Activated T-cell treated with anti-CD3 and anti-CD28 coated beads, Interleukin-2, amount 50 U/mL, for 24 hours (primary cell): ENCODE measurements at places on chromosomes 2 and 18.

DNA sequence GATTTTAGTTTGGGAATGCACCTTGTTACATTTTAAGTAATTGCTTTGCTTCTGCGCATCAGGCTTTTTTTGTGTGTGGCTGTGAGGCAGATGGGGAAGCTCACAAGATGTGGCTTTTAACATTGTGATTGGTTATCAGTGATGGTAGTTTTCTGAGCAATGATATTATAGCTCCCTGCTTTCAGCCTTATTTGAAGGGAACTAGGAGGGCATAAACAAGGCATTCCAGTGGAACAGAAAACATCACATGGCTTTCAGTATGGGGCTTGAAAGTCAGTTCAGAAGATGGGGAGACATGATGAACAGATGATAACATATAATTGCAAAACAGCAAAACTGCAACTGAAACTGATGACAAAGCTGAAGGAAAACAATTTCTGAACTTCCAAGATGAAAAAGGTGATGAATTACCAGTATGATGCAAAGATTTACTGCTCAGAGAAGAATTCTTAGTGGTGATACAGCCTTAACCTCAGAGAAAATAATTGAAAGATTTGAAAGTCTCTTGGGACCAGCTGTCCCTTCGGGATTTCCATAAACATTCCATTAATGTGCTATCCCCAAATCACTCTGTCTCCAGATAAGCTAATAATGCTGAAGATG, 439.7 kb downstream of the RND3 start:
- H3K4me3 ChIP-seq, result no peak overlapping the region
- no peak for DNase-seq
- H3K27ac ChIP-seq, result no peak overlapping the region
- H3K27me3 ChIP-seq, result no peaks in the 10 kb centered on the region
- no peaks in the 10 kb centered on the region for H3K36me3 ChIP-seq

DNA sequence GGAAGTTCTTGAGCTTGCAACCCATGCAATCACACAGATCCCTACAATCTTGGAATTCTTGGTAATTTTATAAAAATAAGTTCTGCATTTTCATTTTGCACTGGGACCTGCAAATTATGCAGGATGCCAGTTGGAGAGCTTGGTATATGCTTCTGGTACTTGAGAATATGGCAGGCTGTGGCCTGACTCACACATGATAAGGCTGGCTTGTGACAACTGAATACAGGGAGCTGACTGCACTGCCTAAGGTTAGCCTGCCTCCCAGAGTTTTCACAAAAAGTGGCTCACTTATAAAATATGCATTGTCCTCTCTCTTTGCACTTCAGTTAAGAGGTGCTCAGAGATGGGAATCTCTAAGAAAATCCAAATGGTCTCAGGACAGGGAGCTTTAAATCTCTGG, 265.5 kb upstream of the KCNJ3 start:
- peaks cover 4% of the 10 kb centered on the region for H3K4me1 ChIP-seq
- no peak overlapping the region for H3K27ac ChIP-seq
- no peak overlapping the region for H3K4me3 ChIP-seq
- no peaks in the 10 kb centered on the region for H3K27me3 ChIP-seq

- no peaks in the 10 kb centered on the region for H3K27me3 ChIP-seq
- H3K4me3 ChIP-seq, result no peak overlapping the region
- peak overlapping the region; percentile 19 for H3K27ac ChIP-seq
- DNase-seq, result peak; percentile 30
- peaks cover 13% of the 10 kb centered on the region for H3K4me1 ChIP-seq
Observed at GRCh38 chr18:57776354-57776753, 26.8 kb downstream of the ATP8B1 start.

DNA sequence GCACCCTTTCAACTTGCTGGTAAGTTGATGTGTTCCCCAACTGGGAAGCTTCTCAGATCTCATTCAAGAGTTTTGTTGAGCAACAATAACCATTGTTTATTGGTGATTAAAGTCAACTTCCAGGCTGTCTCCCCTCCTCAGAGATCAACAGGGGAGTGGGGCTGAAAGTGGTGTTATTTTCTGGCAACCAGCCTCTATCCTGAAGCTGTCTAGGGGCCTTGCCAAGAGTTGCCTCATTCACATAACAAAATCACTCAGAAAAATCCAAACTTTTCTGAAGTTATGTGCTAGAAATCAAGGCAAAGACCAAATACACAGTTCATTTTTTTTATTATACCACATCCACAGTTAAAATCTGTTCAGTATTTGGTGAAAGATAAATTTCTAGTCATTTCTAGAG, 788.4 kb downstream of the LRRTM4 start:
- H3K36me3 ChIP-seq, result no peaks in the 10 kb centered on the region
- no peaks in the 10 kb centered on the region for H3K27me3 ChIP-seq
- H3K27ac ChIP-seq, result no peak overlapping the region

- peak; percentile 46 for DNase-seq
- peak overlapping the region; percentile 52 for H3K4me3 ChIP-seq
- H3K4me1 ChIP-seq, result peaks cover 52% of the 10 kb centered on the region
- H3K27ac ChIP-seq, result peak overlapping the region; percentile 77
- H3K27me3 ChIP-seq, result peaks cover 98% of the 10 kb centered on the region
- no peaks in the 10 kb centered on the region for H3K36me3 ChIP-seq
Observed at GRCh38 chr2:172087780-172088244, 2.5 kb downstream of the DLX1 start.

DNA sequence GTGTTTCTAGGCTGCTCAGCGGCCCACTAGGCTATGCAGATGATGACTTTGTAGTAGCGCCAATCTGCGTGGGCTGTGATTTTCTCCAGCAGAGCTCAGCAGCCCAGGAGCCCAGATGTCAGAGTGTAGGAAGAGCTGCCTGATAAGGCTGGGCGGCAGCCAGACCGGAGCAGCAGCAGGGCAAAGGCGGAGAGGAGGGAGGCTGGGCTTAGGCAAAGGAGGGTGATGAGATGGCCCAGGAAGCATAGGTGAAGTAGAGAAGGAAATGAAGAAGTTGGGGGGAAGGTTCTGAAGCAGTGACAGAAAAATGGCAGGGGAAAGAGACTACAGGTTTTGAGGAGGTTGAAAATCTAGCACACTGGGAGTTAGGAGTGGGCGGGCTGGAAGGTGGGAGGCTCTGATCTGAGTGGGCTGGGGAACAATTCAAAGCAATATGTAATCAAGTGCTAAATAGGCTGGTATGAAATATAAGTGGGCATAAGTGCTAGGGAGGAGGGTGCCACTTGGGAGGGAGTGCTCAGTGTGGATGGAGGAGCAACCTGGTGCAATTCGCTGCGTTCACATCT, 50.6 kb upstream of the STPG4 start:
- H3K27ac ChIP-seq, result peak overlapping the region; percentile 57
- H3K4me3 ChIP-seq, result no peak overlapping the region
- no peaks in the 10 kb centered on the region for H3K36me3 ChIP-seq
- H3K4me1 ChIP-seq, result no peaks in the 10 kb centered on the region
- no peak for DNase-seq
- peaks cover 10% of the 10 kb centered on the region for H3K27me3 ChIP-seq

DNA sequence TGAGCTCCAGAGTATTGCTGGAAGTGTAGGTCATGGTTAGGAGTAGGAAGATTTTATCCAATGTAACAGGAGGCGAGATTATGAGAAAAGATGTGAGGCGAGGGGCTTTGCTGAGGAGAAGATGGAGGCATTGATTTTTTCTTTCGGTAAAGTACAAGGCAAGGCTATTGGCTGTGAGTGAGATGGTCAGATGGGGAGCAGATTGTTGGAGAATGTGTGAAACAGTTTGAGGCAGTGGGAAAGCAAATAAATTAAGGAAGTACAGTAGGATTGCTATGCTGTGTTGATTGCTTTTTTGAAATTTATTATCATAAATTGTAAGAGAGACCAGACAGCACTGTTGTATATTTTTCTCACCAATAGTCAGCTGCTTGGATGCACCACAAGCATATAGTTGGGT, 173.3 kb downstream of the KCNE4 start:
- no peaks in the 10 kb centered on the region for H3K36me3 ChIP-seq
- no peak for DNase-seq
- H3K4me1 ChIP-seq, result no peaks in the 10 kb centered on the region
- H3K27me3 ChIP-seq, result no peaks in the 10 kb centered on the region

- H3K4me3 ChIP-seq, result no peak overlapping the region
- no peak overlapping the region for H3K27ac ChIP-seq
- no peaks in the 10 kb centered on the region for H3K36me3 ChIP-seq
- peak; percentile 44 for DNase-seq
- no peaks in the 10 kb centered on the region for H3K27me3 ChIP-seq
Observed at GRCh38 chr18:3995476-3996102, 459.5 kb downstream of the DLGAP1 start.

DNA sequence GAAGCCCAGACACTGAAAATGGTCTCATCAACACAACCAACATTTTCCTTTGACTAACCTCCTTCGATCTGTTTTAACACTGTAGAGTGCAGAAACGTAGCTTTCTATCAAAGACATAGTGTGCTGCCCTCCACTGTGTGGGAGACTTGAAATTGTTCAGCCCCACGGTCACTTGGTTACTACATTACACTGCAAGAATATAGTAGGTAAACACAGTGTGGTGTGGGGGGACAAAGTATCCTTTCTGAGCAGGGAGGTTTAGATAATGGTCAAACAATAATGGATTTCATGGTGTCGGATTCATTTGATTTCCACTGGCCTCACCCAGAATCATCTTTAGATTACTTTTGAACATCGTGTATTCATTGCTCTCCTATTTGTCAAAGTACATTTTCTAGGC, 181.0 kb downstream of the ERBB4 start:
- no peaks in the 10 kb centered on the region for H3K27me3 ChIP-seq
- no peak overlapping the region for H3K27ac ChIP-seq
- no peaks in the 10 kb centered on the region for H3K4me1 ChIP-seq

DNA sequence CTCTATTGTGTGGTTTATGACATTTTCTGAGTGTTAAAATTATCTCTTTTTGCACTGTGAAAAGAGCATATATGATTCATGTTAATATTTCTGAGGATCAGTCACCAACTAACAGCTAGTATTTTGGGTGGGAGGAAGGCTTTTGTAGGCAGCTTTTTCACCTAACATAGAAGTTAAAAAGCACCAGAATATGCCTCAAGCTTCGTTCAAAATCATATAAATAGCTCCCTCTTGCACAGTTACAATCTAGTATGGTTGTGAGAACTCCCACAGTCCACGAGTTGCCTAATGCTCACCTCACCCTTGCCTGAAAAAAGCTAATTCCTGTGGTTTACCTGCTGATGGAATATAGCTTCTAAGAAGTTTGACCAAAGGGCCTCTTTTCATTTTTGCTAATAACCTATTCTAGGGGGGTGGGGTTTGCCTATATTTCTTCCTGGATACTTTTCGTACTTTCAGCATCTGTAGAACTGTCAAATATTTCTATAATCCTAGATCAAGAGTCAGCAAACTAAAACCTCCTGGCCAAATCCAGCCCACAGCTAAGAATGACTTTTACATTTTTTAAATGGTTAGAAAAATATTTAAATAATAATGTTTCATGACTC, 167.1 kb upstream of the FOSL2 start:
- H3K27me3 ChIP-seq, result no peaks in the 10 kb centered on the region
- H3K27ac ChIP-seq, result no peak overlapping the region
- H3K4me1 ChIP-seq, result peaks cover 6% of the 10 kb centered on the region
- H3K4me3 ChIP-seq, result no peak overlapping the region
- DNase-seq, result no peak

GRCh38 chr2:120344214-120344975, 1.5 kb upstream of the INHBB start:
- H3K4me1 ChIP-seq, result peaks cover 21% of the 10 kb centered on the region
- no peak overlapping the region for H3K27ac ChIP-seq
- peak; percentile 39 for DNase-seq
- H3K27me3 ChIP-seq, result peaks cover 70% of the 10 kb centered on the region

DNA sequence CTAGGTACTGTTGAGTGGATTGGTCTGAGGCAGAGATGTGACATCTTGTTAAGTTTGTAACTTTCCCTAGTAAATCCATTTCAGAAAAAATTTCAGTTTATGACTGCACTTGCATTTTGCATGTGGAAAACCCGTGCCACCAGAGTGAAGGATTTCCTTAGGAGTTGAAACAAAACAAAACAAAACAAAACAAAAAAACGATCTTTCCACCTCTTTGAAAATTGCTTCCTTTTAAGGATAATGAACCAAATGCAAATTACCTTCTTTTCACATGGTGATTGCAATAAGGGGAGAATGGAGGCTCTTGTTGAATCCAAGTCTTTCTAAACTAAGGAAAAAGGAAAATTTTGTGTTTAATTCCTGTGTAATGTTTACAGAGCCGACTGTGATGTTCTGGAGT, 43.2 kb downstream of the PHLPP1 start:
- no peak for DNase-seq
- no peak overlapping the region for H3K27ac ChIP-seq
- H3K36me3 ChIP-seq, result no peaks in the 10 kb centered on the region
- H3K27me3 ChIP-seq, result no peaks in the 10 kb centered on the region
- no peak overlapping the region for H3K4me3 ChIP-seq

DNA sequence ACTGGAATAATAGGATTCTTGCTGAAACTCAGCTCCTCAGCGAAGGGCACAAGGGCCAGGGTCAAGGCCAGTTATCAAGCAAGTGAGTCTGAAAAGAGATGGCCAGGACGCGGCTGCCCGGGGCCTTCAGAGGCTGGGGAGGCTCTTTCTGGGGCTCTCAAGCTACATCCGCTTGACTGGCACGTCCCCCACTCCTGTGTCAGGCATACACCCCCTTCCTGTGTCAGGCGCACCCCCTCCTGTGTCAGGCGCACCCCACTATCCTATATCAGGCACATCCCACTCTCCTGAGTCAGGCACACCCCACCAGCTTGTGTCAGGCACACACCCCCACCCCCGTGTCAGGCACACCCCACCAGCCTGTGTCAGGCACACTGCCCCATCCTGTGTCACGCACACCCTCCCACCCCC, 91.8 kb downstream of the TPO start:
- H3K27ac ChIP-seq, result no peak overlapping the region
- no peaks in the 10 kb centered on the region for H3K36me3 ChIP-seq
- no peak overlapping the region for H3K4me3 ChIP-seq
- no peaks in the 10 kb centered on the region for H3K27me3 ChIP-seq
- H3K4me1 ChIP-seq, result peaks cover 17% of the 10 kb centered on the region
- no peak for DNase-seq

DNA sequence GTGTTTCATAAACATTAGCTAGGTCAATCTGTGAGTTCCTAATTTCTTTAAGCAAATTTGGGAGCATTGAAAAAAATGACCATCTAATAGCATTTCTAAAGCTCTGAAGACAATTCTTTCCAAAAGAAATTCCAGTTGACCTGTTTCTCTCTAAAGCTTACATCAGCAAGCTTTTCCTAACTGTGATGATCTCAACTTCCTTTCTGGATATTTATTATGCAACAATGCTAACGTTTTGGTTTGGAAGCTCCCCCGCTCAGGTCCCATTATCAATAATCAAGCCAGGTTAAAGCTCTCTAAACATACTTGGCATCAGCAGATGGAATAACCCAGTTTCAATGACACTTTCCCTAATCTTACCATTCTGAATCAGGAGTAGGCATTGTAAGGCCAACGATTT, 196.3 kb upstream of the TANK start:
- no peak for DNase-seq
- no peaks in the 10 kb centered on the region for H3K4me1 ChIP-seq
- H3K27me3 ChIP-seq, result no peaks in the 10 kb centered on the region
- no peak overlapping the region for H3K27ac ChIP-seq
- H3K4me3 ChIP-seq, result no peak overlapping the region

- H3K4me3 ChIP-seq, result no peak overlapping the region
- H3K36me3 ChIP-seq, result no peaks in the 10 kb centered on the region
- H3K4me1 ChIP-seq, result no peaks in the 10 kb centered on the region
- no peak for DNase-seq
- H3K27ac ChIP-seq, result no peak overlapping the region
Observed at GRCh38 chr2:21821672-21822227, 698.0 kb downstream of the TDRD15 start.
